Left colon (tissue), 2 donors: ENCODE measurements at places on chromosomes 1 and 21.

DNA sequence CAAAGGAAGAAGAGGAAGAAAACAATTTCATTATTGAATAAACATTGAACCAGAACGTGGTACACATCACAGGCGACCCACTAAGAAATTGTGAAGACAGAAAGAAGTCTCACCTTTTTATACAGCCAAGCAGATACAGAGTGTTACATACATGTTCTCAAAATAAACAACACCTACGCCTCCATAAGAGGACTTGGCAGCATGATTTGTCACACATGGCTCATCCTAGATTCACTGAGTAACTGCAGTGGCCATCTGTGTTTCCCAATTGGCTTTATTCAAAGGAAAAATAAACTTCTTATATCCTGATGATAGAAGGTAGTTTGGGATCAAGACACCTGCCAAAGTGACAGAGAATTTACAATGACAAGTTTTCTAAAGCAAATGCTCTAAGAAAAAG is 7.6 kb upstream of the KRTAP19-8 start:
- no peak for DNase-seq

DNA sequence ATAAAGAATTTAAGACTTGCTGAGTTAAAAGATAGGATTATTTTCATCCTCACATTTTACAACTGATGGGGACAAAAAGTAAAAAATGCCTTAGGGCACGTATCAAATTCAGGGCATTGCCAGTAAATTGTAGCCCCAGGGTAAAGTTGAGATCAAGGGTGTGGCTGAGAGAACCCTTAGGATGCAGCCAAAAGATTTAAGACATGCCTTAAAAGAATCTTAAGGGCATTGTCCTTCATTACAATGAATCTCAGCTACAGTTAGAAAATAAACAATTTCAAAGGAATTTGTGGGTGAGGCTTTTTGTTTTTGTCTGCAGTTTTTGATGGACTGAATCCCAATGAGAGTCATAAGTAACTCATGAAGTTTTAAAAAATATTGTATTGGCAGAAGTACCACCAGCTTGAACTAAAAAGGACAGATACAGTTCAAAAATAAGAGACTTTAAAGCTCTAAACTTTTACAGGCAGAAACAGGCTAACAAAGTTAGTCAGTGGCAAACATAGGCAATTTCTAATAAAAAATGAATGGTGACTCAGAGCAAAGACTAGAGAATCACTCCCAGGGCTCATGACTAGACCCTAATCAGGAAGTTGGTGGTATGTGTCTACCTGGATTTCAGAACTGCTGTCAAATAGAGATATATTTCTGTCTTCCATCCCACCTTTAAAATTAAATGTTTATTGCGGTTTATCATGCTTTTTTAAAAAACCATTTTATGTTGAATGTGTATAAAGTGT is 165.1 kb upstream of the SNX7 start:
- DNase-seq, result no peak

GRCh38 chr1:216142921-216143320 is 280.3 kb downstream of the USH2A start:
- no peak for DNase-seq

DNA sequence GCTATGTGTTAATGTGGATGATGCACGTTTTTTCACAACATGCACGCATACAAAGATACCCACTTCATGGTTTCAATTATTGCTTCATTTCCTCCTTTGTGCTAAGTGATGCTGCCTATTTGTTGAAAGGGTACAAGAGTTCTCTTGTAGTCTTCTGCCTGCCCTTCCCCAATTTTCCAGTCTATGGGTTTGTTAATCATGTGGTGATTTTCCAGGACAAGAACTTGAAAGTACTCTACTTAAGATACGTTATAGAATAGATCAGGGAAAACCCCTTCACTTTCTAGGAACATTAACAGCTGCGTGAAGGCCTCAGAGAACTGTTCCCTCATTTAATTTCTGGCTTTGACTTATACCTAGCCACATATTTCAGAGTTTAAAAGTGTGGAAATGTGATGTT is 52.1 kb upstream of the SLC44A3 start:
- no peak for DNase-seq

GRCh38 chr1:225987491-225988316 is 11.4 kb downstream of the SDE2 start:
- no peak for DNase-seq

DNA sequence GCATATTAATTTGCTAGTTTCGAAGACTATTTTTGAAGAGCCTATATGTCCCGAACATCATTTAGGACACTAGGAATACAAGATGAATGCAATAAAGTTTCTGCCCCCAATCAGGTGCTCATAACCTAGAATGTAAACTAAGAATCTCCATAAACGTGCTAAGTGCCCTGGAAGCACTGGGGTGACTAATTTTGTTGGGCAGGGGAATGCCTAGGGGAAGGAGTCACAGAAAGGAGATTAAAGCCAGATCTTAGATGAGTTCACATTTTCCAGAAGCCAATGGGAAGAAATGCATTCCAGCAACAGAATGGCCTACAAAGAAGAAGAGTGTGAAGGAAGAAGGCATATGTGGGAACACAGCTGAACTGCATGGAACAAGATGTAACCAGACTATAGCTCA is 19.5 kb downstream of the SCYL3 start:
- DNase-seq, result no peak

- DNase-seq, result no peak
Measured at GRCh38 chr1:34744851-34745250, 10.0 kb upstream of the GJB5 start.

- DNase-seq, result no peak
Measured at GRCh38 chr1:218254296-218254946, 30.7 kb upstream of the RRP15 start.

- DNase-seq, result no peak
Measured at GRCh38 chr21:9767592-9768375, 753.6 kb upstream of the TPTE start.

DNA sequence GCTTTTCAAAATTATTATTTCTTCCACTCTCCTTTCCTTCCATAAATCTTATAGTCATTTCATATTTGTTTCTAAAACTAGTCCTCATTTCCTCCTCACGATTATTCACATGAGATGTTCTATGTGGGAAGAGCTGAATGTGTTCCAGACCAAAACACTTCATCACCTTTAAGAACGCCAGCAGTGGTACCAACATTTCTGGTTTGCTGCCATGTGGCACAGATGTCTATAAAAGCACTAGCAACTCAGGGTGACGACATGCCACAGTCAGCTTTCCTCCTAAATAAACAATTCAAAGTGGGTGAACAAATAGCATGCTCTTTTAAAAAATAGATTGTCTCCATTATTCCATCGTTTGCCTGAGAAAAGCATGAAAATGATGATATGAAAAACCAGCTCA is 1217.8 kb upstream of the ADGRL2 start:
- no peak for DNase-seq

DNA sequence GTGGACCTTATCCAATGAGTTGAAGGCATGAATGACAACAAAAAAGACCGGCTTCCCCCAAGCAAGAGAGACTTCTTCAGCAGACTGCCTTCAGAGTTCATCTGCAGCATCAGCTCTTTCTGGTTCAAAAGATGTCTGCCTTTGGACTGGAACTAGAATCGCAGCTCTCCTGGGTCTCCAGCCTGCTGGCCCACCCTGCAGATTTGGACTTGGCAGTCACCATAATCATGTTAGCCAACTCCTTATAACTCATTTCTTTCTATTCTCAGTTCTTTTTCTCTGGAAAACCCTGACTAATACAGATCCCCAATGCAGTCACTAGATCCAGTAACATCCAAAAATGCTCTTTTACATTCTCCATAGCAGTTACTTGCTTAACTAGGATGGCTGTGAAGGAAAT is 89.2 kb upstream of the MARK1 start:
- DNase-seq, result no peak

DNA sequence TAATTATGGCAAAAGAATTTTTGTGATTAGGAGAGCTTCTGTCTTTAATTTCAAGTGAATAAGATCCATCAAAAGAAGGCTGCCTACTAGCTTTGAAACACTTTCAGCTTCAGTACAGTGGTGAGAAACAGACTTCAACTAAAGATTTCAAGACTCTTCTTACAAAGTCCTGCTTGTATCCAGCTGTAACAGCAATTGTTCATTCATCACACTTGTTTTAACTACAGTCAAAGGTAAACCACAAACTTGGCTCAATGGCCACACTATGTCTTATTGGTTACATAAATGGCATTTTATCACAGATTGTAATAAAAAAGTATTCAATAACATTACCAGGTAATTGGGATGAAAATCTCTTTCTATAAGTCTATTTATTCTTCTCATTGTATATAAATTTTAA is 59.2 kb downstream of the WARS2 start:
- DNase-seq, result no peak
